ENCODE measurements at places on chromosomes 7 and 10.

GRCh38 chr10:125050383-125050782 is 108.5 kb downstream of the ZRANB1 start:
- DNase-seq: no peak

DNA sequence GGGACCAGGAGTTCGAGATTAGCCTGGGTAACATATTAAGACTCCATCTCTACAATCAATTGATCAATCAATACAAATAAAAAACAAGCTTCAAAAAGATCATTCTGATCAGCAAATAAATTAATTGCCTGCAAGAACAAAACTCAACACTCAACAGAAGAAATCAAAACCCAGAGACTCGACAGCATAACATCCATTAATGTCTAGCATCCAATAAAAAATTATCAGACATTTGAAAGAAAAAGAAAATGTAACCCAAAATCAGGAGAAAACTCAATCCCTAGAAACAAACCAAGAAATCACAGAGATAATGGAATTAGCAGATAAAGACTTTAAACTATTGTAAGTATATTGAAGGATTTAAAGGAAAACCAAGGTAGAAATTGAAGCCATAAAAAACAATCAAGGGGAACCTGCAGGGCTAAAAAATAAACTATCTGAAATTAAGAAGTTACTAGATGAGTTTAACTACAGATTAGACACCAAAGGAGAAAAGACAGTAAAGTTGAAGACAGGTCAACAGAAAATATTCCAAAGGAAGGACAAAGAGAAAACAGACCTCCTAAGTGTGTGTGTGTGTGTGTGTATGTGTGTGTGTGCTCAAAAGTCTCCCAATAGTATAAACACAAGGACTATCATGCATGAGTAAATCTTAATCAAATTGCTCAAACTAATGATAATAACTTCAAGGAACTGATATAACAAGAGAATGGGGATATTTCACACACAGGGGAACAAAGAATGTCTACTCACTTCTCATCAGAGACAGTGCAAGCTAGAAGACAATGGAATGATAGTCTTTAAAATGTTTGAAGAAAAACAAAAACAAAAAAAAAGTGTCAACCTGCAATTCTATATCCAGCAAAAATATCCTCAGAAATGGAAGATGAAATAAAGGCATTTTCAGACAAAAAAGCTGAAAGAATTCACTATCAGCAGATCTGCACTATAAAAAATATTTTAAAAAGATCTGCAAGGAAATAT is 7.7 kb downstream of the NUDCD3 start:
- no peak for DNase-seq

DNA sequence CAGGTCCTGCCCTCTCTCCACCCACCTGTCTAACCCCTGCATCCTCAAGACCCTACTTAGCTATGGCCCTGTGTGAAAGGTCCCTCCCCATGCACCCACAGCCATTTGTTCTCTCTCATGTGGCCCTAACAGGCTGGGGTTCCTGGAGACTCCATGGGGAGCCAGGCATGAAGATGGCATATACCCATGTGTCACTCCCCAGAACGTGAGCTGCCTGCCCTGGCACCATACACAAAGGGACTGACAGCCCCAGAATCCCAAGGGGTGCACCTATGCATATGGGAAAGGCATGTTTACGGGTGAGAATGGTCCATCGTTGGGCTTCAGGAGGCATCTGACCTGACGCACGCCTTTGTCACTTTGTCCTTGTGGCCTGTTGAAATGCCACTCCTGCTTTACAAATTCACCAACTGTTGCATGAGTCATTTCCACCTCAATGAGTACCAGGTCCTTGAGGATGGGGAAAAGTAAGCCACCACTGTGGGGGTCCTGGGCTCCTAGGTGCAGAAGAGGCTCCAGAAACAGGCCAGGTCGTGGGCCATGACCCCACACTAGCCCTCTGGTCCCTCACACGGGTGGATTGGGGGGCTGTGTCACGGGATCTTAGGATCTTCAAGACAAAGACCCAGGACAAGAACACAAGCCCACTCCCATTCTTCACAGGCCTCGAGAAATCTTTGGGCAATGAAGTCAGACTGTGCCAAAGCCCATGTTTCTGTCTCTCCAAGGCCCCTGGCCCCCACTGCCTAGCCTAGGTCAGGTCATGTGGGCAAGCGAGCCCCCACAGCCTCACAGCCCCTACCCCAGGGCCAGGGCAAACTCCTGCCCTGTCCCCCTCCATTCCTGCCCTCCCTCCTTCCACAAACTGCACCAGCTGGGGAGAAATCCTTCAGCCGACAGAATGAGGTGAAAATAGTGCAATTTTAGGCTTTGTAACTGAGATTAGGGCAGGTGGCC is 8.6 kb downstream of the GPRIN2 start:
- DNase-seq: no peak

GRCh38 chr7:71009636-71010035 is 122.3 kb upstream of the GALNT17 start:
- DNase-seq: no peak

DNA sequence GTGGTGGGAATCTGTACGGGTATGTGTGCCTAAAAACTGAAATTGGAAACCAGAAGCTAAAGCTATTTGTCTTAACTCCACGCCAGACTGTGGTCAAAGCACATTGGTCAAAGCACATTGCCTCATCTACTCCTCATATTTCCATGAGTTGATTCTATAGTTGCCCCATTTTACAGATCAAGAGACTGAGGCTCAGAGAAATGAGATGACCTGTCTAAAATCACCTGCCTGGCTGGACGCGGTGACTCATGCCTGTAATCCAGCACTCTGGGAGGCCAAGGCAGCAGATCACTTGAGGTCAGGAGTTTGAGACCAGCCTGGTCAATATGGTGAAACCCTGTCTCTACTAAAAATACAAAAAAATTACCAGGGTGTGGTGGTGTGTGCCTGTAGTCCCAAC is 21.7 kb upstream of the MNX1 start:
- DNase-seq: no peak

DNA sequence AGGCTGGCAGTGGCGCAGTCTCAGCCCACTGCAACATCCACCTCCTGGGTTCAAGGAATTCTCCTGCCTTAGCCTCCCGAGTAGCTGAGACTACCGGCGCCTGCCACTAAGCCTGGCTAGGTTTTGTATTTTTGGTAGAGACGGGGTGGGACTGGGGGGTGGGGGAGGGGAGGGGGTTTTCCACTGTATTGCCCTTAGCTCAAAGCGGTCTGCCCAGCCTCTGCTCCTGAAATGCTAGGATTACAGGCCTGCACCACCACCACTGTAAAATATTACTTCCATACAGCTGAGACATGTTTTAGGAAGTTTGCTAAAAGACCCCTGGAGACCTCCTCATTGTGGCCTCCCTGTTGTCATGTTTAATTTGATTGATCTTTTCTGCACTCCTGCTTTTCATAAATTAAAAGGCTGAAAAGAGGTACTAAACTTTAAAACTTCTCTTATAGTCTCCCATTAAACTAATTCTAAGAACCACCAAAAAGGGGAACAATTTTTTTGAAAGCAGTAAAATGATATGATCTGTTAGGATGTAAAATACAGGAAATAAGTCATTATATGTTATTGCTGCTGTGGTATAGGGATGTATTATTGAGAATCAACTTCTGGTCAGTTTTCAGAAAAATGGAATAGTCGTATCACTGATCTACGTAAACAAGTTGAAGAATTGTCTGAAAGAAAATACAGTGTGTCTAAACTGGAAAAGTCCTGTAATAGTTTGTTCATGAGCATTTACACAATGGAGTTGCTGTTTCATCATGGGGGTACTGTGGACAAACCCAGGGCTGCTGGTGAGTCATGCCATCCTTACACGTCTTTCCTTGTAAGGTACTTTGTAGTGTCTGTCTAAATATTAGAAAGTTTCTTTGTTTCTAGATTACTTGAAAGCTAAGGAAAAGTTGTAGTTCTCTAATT is 72.9 kb upstream of the TMEM248 start:
- no peak for DNase-seq

- DNase-seq: no peak
Measured at GRCh38 chr10:131198843-131199242, 112.7 kb downstream of the TCERG1L start.

DNA sequence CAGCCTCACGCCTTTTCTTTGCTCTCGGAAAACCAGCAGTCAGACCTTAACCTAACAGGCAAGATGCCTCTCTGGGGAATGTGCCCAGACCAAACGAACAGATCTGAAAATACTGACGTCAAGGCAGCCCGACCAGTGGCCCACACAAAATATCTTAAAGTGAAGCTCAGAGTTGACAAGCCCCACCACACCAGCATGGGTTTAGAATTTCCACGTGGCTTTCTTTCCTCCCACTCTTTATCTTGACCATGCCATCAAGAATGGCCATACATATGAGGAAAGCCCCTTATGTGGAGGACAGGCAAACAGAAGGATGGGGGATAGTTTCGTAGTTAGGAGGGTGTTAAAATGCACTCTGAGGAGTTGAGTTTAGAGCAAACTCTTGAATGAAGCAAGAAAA is 89.8 kb downstream of the MRPL32 start:
- DNase-seq: no peak

DNA sequence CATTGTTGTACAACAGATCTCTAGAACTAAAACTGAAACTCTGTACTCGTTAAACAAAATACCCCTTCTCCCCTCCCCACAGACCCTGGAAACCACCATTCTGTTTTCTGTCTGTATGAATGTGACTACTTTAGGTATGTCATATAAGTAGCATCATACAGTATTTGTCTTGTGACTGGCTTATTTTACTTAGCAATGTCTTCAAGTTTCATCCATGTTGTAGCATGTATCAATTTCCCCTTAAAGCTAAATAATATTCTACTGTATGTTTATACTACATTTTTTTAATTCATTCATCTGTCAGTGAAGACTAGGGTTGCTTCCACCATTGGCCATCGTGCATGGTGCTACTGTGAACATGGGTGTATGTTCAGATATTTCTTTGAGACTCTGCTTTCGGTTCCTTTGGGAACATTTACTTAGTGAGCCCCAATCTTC is 71.2 kb upstream of the RPA3 start:
- DNase-seq: no peak

Measured in stimulated activated CD4-positive, alpha-beta T cell treated with anti-CD3 and anti-CD28 coated beads, Interleukin-2, amount 100 ng/mL, for 4 hours (primary cell).